Hematopoietic multipotent progenitor cell treated with erythropoietin and hydrocortisone succinate and interleukin-3 and kit ligand, for 8 days (in vitro differentiated cells): ENCODE measurements at places on chromosomes 3 and 15.
A peak's percentile ranks its signal among the peaks of the same experiment; 100 is the strongest.

DNA sequence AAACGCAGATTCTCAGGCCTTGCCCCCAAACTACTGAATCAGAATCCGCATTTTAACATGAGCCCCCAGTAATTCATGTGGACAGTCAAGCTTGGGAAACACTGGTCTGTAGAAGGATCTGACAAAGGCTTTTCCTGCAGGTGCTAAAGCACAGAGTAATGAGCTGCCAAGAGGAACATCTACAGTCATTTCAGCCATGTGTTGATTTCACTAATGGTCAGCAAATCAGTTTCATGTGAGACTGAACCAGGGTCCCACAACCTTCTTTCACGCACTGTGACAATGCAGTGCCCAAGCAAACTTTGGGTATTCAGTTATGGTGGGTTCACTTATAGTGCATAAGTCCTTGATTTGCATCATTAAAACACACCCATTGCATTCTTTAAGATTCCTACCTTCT is 237.6 kb downstream of the TUSC7 start:
- no peak for DNase-seq

DNA sequence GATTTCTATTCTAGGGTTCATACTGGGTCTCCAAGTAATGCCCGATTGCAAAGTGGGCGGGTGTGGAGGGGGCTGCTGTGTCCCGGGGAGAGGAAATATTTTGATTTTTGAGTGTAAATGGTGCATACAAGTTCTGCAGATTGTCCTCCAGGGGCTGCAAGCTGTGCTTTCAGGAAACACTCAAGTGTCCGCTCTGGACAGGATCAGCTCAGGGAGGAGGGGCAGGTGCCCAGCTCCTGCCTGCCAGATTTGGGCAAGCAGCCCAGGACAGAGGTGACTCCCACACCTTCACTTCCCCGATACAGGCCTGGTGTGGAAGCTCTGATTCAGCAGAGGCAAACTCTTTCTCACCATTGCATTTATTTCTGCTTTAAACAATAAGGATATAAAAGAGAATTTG is 142.7 kb downstream of the ALDH1A2 start:
- DNase-seq = no peak

DNA sequence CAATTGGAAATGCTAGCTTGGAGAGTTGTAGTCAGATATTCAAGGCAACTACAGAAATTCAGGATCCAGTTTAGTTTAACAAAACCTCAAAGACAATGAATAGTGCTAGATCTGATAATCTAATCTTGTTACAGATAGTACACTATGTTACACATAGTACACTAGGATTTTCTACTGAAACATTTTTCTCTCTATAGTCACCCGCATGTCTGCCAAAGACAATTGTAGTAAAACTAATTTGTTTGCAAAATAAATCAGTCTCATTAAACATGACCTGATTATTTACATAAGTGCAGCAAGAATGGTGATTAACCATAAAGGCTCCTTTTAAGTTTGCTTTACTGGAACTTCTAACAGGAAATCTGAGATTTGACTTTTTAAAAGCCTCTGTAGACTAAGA is 52.0 kb downstream of the ILDR1 start:
- DNase-seq = no peak

DNA sequence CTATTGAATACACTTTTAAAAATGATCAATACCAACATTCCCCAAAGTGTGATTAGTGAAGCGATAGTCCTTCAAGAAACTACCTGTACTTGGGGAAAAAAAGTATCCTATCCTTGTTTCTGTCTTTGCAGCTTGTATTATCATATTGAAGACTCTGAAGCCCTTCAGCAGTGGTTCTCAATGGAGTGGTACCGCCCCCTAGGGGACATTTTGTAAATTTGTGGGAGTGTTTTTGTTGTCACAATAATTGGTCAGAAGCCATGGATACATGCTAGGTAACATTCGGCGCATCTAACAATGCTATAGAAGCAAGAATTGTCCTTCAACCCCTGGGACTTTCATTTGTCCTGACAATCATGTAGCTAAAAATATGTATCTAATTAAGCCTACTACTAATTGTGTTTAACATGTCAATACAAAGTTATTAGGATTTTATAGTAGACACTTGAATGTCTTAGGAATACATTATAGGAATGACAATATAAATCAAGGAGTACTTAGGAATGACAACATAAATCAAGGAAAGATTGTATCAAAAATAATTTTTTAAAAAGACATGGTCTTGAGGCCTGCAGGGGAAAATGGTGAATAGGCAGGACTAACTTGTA is 53.7 kb downstream of the NMD3 start:
- peak; percentile 87 for DNase-seq
